ENCODE measurements at places on chromosomes 2 and 18. TPM values are rescaled to one million over a fixed set of nuclear protein-coding genes. Genes with fewer than 3 reads are reported as not detected.

Gene FSHR
- 0.13 TPM for total RNA-seq

Gene ZNF804A
- total RNA-seq = 0.49 TPM

Gene CPO
- not detected for total RNA-seq

Gene PROKR1
- not detected for total RNA-seq

Gene CDH19
- total RNA-seq = 4.7 TPM

Gene DNAH7
- 21.7 TPM for total RNA-seq

Gene EVX2
- not detected for total RNA-seq

Gene SIX3
- total RNA-seq = not detected

Gene WDPCP
- total RNA-seq = 23.2 TPM

Gene TMEM178A
- 4.7 TPM for total RNA-seq

Gene CCDC141
- total RNA-seq = 4.3 TPM

Gene ASPRV1
- total RNA-seq = 1.7 TPM

Gene ANKRD30B
- not detected for total RNA-seq

Gene MERTK
- 23.5 TPM for total RNA-seq

Gene LTBP1
- total RNA-seq = 12.4 TPM

Gene UPP2
- not detected for total RNA-seq

Gene NCKAP5
- 0.58 TPM for total RNA-seq

Gene C2orf81
- 3.4 TPM for total RNA-seq

Gene GPR45
- not detected for total RNA-seq

Gene QPCT
- 1.0 TPM for total RNA-seq

Gene HOXD13
- not detected for total RNA-seq

Gene NYAP2
- not detected for total RNA-seq

Gene METAP1D
- total RNA-seq = 8.5 TPM

Gene CFAP221
- total RNA-seq = 11.5 TPM

Gene ITPRIPL1
- total RNA-seq = 0.63 TPM

Gene TXNDC2
- total RNA-seq = not detected

Gene OXER1
- total RNA-seq = not detected
